ENCODE measurements at places on chromosomes 2 and 18.

DNA sequence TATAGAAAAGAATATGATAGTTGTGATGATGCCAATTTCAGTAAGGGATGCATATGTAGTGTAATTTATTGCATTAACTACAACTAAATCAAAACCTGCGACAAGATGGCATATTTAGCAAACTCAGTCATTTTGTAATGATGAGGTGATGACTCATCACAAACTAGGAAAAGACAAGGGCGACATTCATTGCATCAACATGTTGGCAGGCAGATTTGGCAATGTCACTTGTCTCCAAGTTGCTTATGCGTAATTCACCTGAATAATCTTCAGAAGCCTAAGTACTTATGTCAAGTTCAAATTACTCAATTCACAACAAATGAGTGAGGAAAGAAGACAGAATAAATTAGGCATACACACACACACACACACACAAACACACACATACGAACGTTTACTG lies 273.2 kb upstream of the RGPD4 start:
- DNase-seq = no peak

DNA sequence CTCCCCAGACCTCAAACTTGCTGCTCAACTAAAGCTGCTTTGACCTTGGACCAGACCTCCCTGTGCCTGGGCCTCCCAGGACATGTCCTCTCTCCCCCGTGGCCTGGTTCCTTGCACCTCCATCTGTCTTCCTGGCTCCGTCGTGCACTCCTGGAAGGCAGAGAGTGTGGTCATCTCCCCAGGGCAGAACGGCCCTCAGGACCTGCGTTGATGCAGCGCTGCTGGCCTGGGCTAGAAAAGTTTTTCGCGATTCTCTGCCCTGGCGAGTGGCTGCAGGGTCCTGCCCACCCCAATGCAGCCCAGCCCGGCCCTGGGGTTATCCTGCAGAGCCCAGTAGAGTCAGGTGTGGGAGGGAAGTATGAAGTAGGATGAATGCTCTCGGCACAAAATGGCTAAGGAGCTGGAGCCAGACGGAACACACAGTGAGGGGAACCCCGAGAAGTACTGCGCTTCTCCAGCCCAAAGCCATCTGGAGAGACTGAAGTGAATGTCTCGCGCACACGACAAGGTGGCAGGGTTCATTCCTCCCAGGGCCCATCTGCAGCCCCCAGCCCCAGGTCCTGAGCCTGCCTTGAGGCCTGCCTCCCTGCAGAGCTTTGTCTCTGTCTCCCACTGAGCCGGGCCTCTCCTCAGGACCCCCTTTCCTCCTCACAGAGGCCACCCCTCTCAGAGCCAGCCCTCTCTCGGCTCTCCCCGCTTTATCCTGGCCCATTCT lies 41.7 kb downstream of the ATOH8 start:
- no peak for DNase-seq

GRCh38 chr2:222982010-222982908 lies 69.7 kb upstream of the KCNE4 start:
- DNase-seq = no peak

GRCh38 chr18:36757081-36757480 lies 71.7 kb downstream of the TPGS2 start:
- DNase-seq = no peak

GRCh38 chr18:76839086-76839794 lies 16.9 kb downstream of the ZNF236 start:
- no peak for DNase-seq

DNA sequence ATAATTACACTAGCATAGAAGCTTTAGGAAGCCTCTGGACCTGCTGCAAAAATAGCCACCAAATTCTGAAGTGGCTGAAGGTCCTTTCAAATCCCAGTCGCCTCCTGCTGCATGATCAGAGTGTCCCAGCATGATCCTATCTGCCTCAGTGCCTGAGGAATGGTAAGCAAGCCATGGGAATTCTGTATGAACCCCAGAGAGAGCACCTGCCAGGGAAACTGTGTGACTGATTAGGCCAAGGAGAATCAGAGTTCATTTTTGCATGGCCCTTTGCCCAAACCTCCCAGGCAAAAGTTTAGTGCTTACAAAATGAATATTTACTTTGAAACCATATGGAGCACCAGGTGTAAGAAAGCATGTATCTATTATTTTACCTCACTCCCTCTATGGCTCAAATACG lies 221.4 kb downstream of the ARL4C start:
- no peak for DNase-seq

DNA sequence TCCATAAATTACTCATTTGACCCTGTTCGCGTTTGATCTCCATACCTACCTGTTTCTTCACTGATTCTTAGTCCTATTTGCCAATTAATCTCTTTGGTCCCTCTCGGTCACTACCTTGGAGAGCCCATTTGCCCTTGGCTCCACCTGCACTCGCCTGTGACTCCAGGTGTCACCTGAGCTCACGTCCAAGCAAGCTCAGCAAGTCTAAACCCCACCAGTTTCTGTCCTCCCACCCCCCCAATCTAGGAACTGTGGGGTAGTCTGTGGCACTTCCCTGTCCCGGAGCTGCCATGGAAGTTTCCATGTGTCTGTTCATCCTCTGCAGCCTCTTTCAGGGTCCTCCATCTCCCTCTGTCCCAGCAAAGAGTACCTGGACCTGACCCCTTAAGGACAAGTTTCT lies 68.1 kb upstream of the BCL2L11 start:
- DNase-seq = no peak

DNA sequence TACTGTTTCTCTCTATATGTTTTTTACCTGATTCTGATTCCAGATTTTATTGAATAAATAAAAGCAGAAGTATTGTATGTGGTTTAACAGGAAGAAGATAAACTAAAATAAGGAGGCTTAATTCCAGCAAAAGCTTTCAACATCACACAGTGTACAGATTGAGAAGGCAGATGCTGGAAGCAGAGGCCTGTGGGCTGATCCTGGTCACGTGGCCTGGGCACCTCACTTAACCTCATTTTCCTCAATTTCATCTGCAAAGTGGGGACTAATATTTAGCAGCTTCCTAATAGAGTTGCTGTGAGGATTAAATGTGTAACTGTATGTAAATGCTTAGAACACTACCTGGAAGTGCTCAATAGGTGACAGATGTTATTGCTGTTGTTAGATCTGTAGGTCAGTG lies 58.0 kb downstream of the CDCA7 start:
- no peak for DNase-seq

- DNase-seq = no peak
Observed at GRCh38 chr2:55901322-55901721, 22.3 kb downstream of the EFEMP1 start.

GRCh38 chr2:238493880-238494572 lies 67.3 kb downstream of the ASB1 start:
- DNase-seq = no peak

DNA sequence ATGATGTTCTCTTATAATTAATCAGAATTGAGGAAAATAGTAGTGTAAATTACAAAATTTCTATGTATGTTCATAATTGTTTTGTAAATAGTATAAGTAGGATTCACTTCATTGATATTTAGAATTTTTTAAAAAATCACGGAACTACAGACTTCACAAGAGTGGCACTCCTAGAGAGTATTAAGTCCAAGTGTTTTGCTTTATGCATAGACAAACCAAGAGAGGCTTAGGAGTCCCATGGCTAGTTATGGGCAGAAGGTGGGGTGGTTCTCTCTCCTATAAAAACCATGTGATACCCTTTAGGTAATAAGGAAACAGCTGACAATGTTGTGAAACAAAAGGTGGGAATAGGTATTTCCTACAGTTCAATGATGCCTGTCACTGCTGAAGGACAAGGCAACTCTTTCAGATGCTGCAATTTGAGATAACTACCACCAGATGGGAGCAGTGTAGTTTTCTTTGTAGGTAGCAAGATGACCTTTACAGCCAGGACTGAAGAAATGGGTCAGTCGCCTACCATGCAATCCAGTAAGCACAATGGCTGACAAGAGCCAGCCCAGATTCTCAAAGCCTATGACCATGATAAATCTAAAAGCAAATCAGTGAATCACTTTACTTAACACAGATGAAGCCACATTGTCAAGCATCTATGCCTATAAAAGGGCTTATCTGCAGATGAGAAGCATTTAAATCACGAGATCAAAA lies 83.9 kb downstream of the AAK1 start:
- no peak for DNase-seq
